ENCODE measurements at places on chromosomes 7 and 10. TPM values are rescaled to one million over a fixed set of nuclear protein-coding genes. Genes with fewer than 3 reads are reported as not detected.

The CDHR1 gene
- 0.80 TPM for total RNA-seq

- no peak overlapping the region for H3K27ac ChIP-seq
- no peaks in the 10 kb centered on the region for H3K27me3 ChIP-seq
- H3K36me3 ChIP-seq = no peaks in the 10 kb centered on the region
- no peaks in the 10 kb centered on the region for H3K4me1 ChIP-seq
Measured at GRCh38 chr10:79434223-79434687, 11.2 kb downstream of the ZCCHC24 start.

DNA sequence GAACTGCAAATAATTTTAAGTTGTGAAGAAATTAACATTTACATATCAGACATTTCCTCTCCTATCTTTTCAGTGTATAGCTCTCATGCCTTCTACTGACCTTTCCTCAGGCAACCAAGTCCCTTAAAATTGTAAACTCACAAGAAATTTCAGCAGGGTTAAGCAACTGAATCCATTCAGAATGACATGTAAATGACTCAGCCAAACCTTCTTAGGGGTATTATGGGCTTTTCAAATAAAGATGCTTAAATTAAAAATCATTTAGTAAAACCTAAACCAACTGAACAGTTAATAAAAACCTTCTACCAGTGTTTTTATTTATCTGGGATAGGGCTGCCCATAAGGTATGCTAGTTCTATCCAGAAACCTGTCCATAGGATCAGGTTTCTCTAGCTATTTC is 20.7 kb downstream of the WAPL start:
- peaks cover 63% of the 10 kb centered on the region for H3K4me1 ChIP-seq
- no peak overlapping the region for H3K27ac ChIP-seq
- H3K27me3 ChIP-seq = no peaks in the 10 kb centered on the region
- no peak for DNase-seq
- no peak overlapping the region for H3K4me3 ChIP-seq
- peaks cover 21% of the 10 kb centered on the region for H3K36me3 ChIP-seq

DNA sequence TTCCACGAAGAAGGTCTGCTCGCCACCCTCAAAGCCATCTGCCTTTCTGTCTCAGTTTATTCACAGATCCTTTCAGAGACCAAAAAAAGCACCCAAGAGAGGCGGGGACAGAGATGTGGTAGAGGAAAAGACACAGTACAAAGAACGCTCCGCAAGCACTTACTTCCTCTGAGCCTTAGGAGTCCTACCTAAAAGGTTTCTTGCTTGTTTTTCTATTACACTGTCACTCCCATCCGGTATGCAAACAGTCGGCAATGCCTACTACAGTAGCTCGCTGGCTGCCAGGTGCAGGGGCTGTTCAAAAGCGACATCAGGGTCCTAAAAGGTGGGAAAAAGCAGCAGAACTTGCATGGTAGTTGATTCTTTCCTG is 816 bp downstream of the TECPR1 start:
- H3K36me3 ChIP-seq = peaks cover 6% of the 10 kb centered on the region
- H3K4me1 ChIP-seq = peaks cover 25% of the 10 kb centered on the region
- no peaks in the 10 kb centered on the region for H3K27me3 ChIP-seq
- DNase-seq = peak; percentile 67
- H3K27ac ChIP-seq = peak overlapping the region; percentile 95

The LRRN3 gene
- total RNA-seq = 337 TPM

The NHLRC2 gene
- total RNA-seq = 22.7 TPM

GRCh38 chr10:113987805-113988204 is 55.9 kb upstream of the ADRB1 start:
- H3K4me1 ChIP-seq = peaks cover 10% of the 10 kb centered on the region
- H3K36me3 ChIP-seq = peaks cover 19% of the 10 kb centered on the region
- H3K4me3 ChIP-seq = no peak overlapping the region
- H3K27ac ChIP-seq = no peak overlapping the region

The MMP21 gene
- total RNA-seq = 0.18 TPM

DNA sequence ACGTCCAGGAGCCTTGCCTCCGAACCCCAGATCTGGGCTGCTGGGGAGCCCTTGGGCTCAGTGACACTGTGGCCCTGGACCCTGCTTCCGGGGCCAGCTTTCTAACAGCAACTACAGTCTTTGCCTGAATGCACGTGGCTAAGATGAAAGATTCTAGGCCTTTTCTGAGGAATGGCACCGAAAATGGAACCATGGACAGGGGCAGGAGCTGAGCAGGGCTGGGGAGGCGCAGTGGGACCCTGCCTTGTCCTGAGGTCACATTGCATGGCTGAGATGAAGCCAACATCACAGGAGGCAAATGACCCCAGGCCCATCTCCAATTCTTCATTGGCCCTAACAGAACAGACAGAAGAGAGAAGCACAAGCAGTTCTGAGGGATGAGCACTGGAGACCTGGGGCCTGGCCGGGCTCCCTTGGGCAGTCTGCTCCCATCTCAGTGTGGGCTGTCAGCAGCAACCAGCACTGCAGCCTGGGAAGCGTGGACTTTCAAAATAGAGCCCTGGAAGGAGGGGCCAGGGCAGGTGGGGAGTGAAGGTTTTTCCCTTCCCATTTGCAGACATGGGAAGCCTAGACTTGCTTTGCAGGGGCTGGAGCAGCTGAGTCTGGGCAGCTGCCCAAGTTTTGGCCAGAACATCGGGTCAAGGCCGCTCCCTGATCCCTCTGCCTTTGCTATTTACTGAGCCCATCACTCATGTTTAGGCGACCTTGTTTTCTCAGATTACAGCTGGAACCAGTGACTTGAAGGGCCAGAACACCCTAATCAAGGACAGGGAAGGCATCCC is 114.4 kb upstream of the TCERG1L start:
- H3K4me3 ChIP-seq = no peak overlapping the region
- H3K4me1 ChIP-seq = no peaks in the 10 kb centered on the region
- H3K27me3 ChIP-seq = peaks cover 8% of the 10 kb centered on the region
- no peak overlapping the region for H3K27ac ChIP-seq
- no peaks in the 10 kb centered on the region for H3K36me3 ChIP-seq

The GNGT1 gene
- total RNA-seq = not detected

GRCh38 chr7:84548366-84549365 is 354.1 kb upstream of the SEMA3A start:
- H3K27ac ChIP-seq = no peak overlapping the region
- H3K4me3 ChIP-seq = no peak overlapping the region
- H3K4me1 ChIP-seq = no peaks in the 10 kb centered on the region
- H3K36me3 ChIP-seq = no peaks in the 10 kb centered on the region
- peaks cover 3% of the 10 kb centered on the region for H3K27me3 ChIP-seq
- no peak for DNase-seq

The SEM1 gene
- 31.0 TPM for total RNA-seq

DNA sequence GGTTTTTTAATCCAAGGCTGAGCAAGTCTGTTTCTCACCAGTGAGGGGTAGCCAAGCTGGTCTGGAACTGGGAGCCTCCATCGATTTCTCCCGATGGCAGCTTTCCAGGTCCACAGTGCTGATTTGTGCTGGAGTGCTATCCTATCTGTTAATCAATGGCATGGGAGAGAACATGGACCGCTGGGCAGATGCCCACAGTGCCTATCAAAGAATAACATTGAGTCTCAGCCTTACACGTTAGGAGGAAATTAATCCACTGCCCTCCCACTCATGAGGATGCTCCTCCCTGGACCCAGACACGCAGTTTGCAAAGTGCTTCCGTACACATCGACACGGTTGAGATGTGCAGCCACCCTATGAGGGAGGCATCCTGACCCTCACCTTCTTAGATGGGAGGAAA is 36.0 kb upstream of the CUX1 start:
- H3K36me3 ChIP-seq = no peaks in the 10 kb centered on the region
- no peaks in the 10 kb centered on the region for H3K27me3 ChIP-seq
- peaks cover 5% of the 10 kb centered on the region for H3K4me1 ChIP-seq
- H3K27ac ChIP-seq = no peak overlapping the region

DNA sequence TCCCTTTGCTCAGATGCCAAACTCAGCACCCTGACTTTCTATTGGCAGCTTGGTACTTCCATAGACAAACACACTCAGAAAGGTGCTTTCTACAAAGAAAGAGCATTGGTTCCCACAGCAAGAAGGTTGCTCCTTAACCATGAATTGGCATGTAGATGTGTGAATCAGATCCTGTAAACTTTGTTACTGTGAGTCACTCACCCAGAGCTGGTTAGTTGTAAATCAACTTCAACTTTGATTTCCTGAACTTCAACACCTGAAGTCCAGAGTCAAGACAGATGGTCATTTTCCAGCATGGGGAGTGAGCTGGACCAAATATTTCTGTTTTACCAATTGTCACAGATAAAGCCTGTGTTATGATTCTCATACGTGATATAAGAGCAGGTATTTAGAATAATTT is 797.2 kb downstream of the TNS3 start:
- DNase-seq = no peak
- H3K4me1 ChIP-seq = no peaks in the 10 kb centered on the region
- H3K27me3 ChIP-seq = no peaks in the 10 kb centered on the region
- H3K36me3 ChIP-seq = no peaks in the 10 kb centered on the region
- no peak overlapping the region for H3K27ac ChIP-seq

The TIAL1 gene
- 215 TPM for total RNA-seq

DNA sequence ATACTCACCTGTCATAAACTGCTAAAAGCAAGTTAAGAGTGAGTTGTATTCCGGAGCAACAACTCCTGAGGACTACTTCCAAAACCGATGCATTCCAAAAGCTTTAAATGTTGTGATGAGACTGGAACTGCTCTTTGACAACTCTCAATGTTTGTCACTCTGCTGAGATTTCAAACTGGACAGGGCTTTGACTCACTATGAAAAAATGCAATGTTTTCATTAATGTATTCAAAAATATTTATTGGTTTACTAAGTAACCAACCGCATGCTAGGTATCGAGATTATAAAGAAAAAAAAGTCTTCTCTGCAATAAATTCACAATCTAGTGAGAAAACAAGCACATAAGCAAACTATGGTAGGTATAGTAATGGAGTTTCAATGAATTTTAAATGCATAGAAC is 107.9 kb upstream of the GNAI1 start:
- H3K36me3 ChIP-seq = no peaks in the 10 kb centered on the region
- no peak overlapping the region for H3K4me3 ChIP-seq
- no peaks in the 10 kb centered on the region for H3K27me3 ChIP-seq
- H3K27ac ChIP-seq = no peak overlapping the region

DNA sequence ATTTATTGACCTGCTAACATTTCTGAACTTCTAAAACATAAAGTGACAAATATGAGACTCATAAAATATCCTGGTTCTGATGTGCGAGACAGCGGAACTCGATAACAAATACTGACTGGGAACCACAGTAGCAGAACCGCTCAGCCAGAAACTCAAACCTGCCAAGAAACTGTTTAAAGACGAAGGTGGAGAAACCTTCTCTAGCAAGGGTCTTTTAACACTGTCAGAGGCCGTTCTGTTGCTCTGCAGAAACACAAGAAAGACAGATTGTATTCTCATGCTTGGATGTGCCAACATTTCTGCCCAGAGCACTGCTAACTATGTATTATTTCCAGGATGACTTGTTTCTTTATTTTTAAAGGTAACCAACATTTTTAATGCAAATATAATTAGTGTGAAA is 514.8 kb upstream of the ADARB2 start:
- no peak overlapping the region for H3K27ac ChIP-seq
- no peaks in the 10 kb centered on the region for H3K27me3 ChIP-seq
- H3K4me3 ChIP-seq = no peak overlapping the region
- no peaks in the 10 kb centered on the region for H3K4me1 ChIP-seq
- no peaks in the 10 kb centered on the region for H3K36me3 ChIP-seq

The CPED1 gene
- total RNA-seq = not detected

The C10orf67 gene
- total RNA-seq = 0.16 TPM

DNA sequence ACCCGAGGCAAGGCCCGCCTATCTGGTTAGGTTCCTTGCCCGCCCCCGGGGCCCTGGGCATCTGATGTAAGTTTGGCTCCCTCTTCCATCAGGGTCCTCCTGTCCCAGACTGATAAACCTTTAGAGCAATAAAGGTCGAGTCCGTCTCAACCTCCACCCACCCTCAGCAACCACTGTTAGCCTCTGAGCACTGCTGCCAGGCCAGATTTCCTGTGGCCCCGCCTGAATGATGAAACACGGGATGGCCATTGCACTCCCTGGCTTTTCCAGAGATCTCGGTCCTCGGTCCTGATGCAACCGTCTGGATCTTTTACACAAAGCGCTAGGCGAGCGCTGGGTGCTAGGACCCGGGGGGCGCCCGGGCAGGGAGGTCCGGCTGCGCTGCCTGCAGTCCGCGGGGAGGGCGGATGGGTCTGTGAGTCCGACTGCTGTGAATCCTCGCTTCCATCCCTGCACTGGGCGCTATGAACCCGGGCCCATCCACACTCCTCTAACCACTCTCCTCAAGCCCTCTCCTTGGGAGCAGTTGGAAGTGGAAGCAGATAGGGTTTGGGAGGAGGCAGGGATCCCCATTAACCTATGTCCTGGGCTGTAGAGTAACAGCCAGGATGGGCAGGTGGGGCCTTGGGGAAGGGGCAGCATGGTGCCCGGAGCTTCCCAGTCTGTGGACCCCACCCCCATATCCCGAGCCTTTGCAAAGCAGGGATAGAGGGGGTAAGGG is 875 bp upstream of the DDIT4 start:
- H3K27me3 ChIP-seq = no peaks in the 10 kb centered on the region
- DNase-seq = no peak
- H3K4me1 ChIP-seq = peaks cover 26% of the 10 kb centered on the region

DNA sequence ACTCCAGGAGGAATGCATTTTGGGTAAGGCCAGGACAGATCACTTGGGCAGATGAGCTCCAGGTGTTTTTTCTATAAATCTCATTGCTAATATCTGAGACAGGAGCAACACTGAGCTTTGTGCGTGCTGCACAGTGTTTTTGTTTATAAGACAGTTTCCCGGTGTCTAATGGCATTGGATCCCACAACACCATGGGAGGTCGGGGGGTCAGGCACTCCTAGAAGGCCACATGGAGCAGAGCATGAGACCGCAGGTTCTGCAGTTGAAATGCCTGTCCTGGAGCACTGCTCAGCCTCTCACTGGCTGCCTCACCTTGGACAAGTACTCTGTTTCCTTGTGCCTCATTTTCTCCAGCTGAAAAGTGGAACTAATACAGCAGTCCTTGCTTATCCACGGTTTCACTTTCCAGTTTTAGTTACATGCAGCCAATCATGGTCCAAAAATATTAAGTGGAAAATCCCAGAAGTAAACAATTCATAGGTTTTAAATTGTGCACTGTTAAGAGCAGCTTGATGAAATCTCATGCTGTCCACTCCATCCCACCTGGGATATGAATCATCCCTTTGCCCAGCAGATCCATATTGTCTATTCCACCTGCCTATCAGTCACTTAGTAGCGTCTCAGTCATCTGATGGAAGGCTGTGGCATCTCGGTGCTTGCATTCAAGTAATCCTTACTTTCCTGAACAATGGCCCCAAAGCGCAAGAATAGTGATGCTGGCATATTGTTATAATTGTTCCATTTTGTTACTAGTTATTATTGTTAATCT is 35.2 kb downstream of the ATXN7L1 start:
- H3K4me1 ChIP-seq = peaks cover 12% of the 10 kb centered on the region
- H3K27me3 ChIP-seq = no peaks in the 10 kb centered on the region
- no peaks in the 10 kb centered on the region for H3K36me3 ChIP-seq
- no peak overlapping the region for H3K4me3 ChIP-seq

DNA sequence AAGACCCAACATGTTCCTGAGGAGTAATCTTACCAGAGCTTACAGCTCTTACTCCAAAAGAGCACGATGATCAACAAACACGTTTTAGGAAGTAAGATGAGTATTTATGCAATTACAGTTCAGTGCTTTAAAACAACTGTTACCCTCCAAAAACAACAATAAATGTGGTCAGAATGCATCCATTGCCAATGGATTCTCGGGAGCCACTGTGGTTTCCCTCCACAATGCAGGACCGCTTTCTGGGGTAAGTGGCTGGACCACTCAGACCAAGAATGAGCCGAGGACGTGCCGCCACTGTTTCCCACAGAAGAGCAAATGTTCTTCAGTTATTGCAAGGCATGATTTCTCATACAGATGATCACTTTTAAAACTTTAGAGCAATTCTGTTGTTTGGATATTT is 232.3 kb upstream of the MKLN1 start:
- H3K36me3 ChIP-seq = peaks cover 20% of the 10 kb centered on the region
- no peak for DNase-seq

GRCh38 chr10:125081931-125082330 is 78.4 kb downstream of the CTBP2 start:
- no peak for DNase-seq
- H3K36me3 ChIP-seq = no peaks in the 10 kb centered on the region
- H3K27me3 ChIP-seq = no peaks in the 10 kb centered on the region
- H3K4me3 ChIP-seq = no peak overlapping the region
- H3K27ac ChIP-seq = no peak overlapping the region
- no peaks in the 10 kb centered on the region for H3K4me1 ChIP-seq
